ENCODE measurements at places on chromosomes 3 and 15. TPM values are rescaled to one million over a fixed set of nuclear protein-coding genes. Genes with fewer than 3 reads are reported as not detected.

DNA sequence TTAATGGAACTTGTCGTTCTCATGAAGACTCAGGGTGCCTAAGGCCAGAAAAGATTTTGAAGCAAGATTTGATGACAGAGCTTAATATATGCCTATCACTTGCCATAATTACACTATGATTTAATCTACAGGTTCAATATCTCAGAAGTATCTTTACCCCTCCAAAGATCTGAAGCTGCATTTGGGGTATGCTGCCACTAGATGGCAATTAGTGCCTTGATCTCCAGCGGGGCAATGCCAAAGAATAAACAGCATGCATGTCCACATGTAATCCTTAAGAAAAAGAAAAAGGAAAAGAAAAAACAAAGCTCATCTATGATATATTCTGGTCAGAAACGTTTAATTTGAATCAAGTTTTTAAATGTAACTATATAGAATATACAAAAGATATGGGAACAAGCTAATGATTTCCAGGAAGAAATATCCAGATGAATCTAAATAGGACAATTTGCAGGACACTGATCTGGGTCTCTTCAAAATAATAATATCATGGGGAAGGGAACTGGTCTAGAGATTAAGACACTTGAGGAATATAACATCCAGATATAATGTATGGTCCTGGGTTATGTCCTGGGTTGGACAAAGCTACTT lies 55.0 kb upstream of the SOX14 start:
- no peak overlapping the region for H3K4me3 ChIP-seq
- no peaks in the 10 kb centered on the region for H3K36me3 ChIP-seq
- H3K27me3 ChIP-seq, result no peaks in the 10 kb centered on the region
- no peak for DNase-seq
- no peaks in the 10 kb centered on the region for H3K4me1 ChIP-seq

GRCh38 chr3:184300378-184300720 lies 1.3 kb downstream of the PSMD2 start:
- no peaks in the 10 kb centered on the region for H3K27me3 ChIP-seq
- H3K27ac ChIP-seq, result no peak overlapping the region
- peaks cover 40% of the 10 kb centered on the region for H3K36me3 ChIP-seq
- H3K4me3 ChIP-seq, result no peak overlapping the region
- DNase-seq, result no peak

GRCh38 chr3:48428088-48428571 lies 1.8 kb downstream of the PLXNB1 start:
- H3K4me1 ChIP-seq, result peaks cover 73% of the 10 kb centered on the region
- H3K27ac ChIP-seq, result peak overlapping the region; percentile 91
- no peak for DNase-seq
- peak overlapping the region; percentile 47 for H3K4me3 ChIP-seq
- H3K36me3 ChIP-seq, result peaks cover 6% of the 10 kb centered on the region

DNA sequence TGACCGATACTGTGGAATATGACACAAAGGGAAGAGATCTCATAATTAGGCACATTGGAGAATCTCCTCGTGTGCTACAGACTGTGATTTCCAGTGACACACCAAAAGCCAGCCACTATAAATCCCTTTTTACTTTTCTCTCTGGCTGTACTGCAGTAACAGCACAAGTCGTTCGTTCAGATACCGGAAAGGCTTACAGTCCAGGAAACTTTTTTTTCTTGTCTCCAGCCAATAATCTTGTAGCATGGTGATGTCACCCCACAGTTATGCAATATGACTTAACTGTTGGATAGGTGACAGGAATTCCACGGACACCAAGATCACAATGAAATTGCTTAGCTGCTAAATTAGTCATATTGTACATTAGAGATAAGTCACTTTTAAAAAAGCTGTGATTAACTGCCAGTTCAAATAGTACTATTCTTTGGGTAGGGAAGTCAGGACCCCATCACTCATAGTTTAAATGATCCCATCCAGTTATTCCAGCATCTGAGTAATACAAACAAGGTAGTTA lies 36.3 kb upstream of the TSC22D2 start:
- no peaks in the 10 kb centered on the region for H3K36me3 ChIP-seq
- no peak for DNase-seq
- H3K27me3 ChIP-seq, result no peaks in the 10 kb centered on the region
- H3K27ac ChIP-seq, result peak overlapping the region; percentile 90
- peaks cover 5% of the 10 kb centered on the region for H3K4me1 ChIP-seq

DNA sequence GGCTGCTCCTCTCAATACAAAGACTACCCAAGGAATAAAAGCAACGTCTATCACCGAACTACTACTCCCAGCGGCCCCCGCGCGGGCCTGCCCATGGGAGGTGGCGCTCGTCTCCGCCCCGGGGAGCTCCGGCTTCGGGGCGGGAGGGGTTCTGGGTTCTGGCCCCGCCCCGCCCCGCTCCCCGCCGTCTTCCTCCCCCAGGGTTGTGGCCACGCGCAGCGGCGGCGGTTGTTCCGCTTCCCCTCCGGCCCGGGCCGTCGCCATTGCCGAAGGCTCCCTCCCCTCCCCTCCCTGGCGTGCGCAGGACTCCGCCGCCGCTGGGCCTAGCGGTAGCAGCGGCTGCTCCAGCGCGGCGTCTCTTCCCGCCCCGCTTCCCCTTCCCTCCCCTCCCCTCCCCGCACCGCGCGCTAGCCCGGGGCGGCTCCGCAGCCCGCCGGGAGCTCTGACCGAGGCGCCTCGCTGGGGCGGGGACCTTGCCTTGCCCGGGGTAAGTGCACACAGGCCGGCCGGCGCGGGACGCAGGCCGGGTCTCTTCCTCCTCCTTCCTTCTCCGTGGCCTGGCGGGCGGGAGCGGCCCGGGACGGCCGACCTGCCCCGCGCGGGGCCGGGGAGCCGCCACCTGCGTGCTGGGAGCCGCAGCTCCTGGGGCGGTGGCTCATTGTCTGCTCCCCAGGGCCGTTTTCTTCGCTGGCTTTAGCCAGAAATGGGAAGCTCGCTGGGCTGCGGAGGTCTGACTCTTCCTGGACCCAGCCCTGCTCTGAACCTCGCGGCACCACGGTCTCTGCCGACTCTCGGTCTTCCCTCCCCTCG lies at the start of gene PAK2:
Gene PAK2 (plus strand): TSS at position 187 of the 810 bp plus-strand sequence. CDS start 42,790 bp downstream, outside the sequence.
- H3K27ac ChIP-seq, result peak within 1 kb of the TSS; percentile 89
- peak within 1 kb of the TSS; percentile 65 for H3K4me3 ChIP-seq
- peak; percentile 96 for DNase-seq
- no peaks in the 10 kb centered on the region for H3K4me1 ChIP-seq
- no peaks in the 10 kb centered on the region for H3K36me3 ChIP-seq

GRCh38 chr15:57607570-57608000 lies 15.9 kb downstream of the MYZAP start:
- no peak overlapping the region for H3K4me3 ChIP-seq
- no peak for DNase-seq
- H3K36me3 ChIP-seq, result no peaks in the 10 kb centered on the region

- peaks cover 25% of the 10 kb centered on the region for H3K4me1 ChIP-seq
- no peak for DNase-seq
- H3K27ac ChIP-seq, result peak overlapping the region; percentile 3
- no peak overlapping the region for H3K4me3 ChIP-seq
- no peaks in the 10 kb centered on the region for H3K36me3 ChIP-seq
Observed at GRCh38 chr3:192884777-192885773, 32.6 kb downstream of the MB21D2 start.

- peaks cover 15% of the 10 kb centered on the region for H3K36me3 ChIP-seq
- no peak overlapping the region for H3K4me3 ChIP-seq
- peaks cover 10% of the 10 kb centered on the region for H3K4me1 ChIP-seq
- H3K27ac ChIP-seq, result no peak overlapping the region
Observed at GRCh38 chr3:111910806-111911205, 51.7 kb downstream of the PHLDB2 start.

DNA sequence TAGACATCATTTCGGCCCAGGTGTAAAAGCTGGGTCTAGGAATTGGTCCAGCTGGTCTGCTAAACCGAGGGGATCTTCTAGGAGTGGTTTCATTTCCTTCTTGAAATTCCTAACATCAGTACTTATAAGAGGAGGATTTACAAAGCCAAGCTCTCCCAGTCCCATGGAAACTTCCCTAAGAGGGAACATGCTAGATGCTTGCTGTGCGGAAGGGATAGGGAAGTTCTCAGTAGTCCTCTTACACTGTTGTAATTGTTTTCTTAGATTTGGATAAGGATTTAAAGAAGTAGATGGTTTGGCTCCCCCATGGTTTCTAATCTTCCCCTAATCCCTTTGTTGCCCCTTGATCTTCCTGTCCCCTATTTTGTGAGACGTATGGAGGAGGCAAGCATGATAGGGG lies 89.7 kb upstream of the XCR1 start:
- H3K27ac ChIP-seq, result no peak overlapping the region
- no peaks in the 10 kb centered on the region for H3K27me3 ChIP-seq
- DNase-seq, result no peak
- no peaks in the 10 kb centered on the region for H3K36me3 ChIP-seq
- no peak overlapping the region for H3K4me3 ChIP-seq

The PPP2R3A gene
- total RNA-seq, result 71.9 TPM

GRCh38 chr3:120163026-120163425 lies 68.8 kb upstream of the GSK3B start:
- no peak overlapping the region for H3K4me3 ChIP-seq
- H3K27me3 ChIP-seq, result no peaks in the 10 kb centered on the region
- H3K36me3 ChIP-seq, result no peaks in the 10 kb centered on the region
- no peak for DNase-seq

The CPNE9 gene
- total RNA-seq, result 0.16 TPM

The UBA3 gene
- total RNA-seq, result 63.1 TPM

DNA sequence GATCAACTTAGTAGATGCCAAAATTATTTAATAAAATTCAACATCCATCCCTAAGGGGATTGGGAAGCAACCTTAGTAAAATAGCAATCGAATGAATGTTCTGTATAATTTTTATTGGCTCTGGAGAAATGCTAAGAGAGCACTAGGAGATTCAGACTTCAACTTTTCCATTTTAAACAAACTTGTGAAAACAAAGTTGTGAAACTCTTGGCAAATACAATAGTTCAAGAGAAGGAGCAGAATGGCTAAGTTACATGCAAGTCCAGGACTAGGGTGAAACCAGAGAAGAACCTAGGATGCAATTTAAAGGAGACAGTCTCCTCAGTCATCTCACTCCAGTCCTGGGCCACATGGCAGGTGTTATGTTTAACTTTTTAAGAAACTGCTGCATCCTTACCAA lies 16.7 kb upstream of the ZNF280D start:
- H3K36me3 ChIP-seq, result no peaks in the 10 kb centered on the region
- DNase-seq, result no peak
- no peaks in the 10 kb centered on the region for H3K27me3 ChIP-seq
- H3K27ac ChIP-seq, result no peak overlapping the region

The XRN1 gene
- 45.6 TPM for total RNA-seq

GRCh38 chr15:88994286-88994685 lies 81.1 kb upstream of the MFGE8 start:
- H3K4me1 ChIP-seq, result no peaks in the 10 kb centered on the region
- no peak overlapping the region for H3K27ac ChIP-seq
- H3K4me3 ChIP-seq, result no peak overlapping the region
- H3K27me3 ChIP-seq, result no peaks in the 10 kb centered on the region
- DNase-seq, result no peak

DNA sequence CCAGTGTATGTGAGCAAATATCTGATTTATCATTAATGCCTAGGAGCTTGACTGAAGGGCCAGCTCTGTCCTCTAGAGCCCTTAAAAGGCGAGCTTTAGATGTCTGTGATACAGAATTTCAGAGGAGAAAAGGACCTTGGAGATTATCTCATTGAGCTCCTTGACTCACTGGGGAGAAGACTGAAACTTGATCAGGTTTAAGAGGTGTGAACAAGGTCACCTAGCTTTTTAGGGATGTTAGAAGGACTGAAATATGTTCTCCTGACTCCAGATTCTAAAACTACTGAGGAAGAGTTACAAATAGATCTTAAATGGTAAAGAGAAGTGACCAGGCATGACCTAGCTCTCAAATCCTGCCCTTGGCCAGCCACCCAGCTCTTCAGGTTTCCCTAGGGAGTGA lies 193.7 kb upstream of the BHLHE40 start:
- H3K27ac ChIP-seq, result no peak overlapping the region
- no peaks in the 10 kb centered on the region for H3K27me3 ChIP-seq
- no peak for DNase-seq
- no peak overlapping the region for H3K4me3 ChIP-seq
- peaks cover 16% of the 10 kb centered on the region for H3K36me3 ChIP-seq

DNA sequence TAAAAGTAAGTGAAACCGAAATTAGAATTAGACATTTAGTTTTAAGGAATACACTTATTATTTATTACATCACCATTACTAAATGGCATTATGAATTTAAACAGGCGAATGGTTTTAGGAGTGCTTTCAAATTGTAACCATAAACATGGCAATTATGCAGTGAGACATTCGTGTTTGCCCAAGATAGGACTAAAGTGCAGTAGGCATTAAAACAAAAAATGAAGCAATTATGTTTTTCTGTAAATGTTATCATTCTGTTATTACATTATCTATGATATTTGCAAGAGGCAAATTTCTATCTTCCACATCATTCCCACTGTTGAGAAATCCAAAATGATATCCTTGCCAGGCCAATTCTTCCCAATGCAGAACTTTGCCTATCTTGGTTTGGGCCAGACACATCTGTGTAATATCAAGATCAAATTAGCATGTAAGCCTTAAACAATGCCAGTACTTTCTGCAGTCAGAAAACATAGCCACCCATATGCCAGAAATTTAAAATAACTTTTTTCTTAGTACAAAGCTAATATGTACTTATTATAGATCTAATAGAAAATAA lies 156.9 kb downstream of the ATP8B4 start:
- no peaks in the 10 kb centered on the region for H3K27me3 ChIP-seq
- no peak overlapping the region for H3K4me3 ChIP-seq
- no peaks in the 10 kb centered on the region for H3K36me3 ChIP-seq

DNA sequence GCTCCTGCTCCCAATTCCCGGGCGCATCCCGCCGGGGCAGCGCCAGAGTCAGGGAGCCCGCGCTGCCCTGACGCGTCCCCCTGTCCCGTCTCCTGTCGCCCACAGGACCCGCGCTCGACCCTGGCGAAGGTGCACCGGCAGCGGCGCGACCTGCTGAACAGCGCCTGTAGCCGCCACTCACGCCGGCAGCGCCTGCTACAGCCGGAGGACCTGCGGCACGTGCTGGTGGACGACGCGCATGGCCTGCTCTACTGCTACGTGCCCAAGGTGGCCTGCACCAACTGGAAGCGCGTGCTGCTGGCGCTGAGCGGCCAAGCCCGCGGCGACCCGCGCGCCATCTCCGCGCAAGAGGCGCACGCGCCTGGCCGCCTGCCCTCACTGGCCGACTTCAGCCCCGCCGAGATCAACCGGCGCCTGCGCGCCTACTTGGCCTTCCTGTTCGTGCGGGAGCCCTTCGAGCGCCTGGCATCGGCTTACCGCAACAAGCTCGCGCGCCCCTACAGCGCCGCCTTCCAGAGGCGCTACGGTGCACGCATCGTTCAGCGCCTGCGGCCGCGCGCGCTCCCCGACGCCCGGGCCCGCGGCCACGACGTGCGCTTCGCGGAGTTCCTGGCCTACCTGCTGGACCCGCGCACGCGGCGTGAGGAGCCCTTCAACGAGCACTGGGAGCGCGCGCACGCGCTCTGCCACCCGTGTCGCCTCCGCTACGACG lies 16.9 kb downstream of the C3orf22 start:
- H3K4me3 ChIP-seq, result no peak overlapping the region
- peaks cover 3% of the 10 kb centered on the region for H3K4me1 ChIP-seq
- no peak overlapping the region for H3K27ac ChIP-seq
- peak; percentile 18 for DNase-seq
- H3K36me3 ChIP-seq, result no peaks in the 10 kb centered on the region

The NXPE3 gene
- 13.3 TPM for total RNA-seq

GRCh38 chr3:86427343-86427742 lies 563.6 kb downstream of the VGLL3 start:
- no peak overlapping the region for H3K4me3 ChIP-seq
- H3K27me3 ChIP-seq, result no peaks in the 10 kb centered on the region
- no peaks in the 10 kb centered on the region for H3K4me1 ChIP-seq
- no peak for DNase-seq
- no peaks in the 10 kb centered on the region for H3K36me3 ChIP-seq
- H3K27ac ChIP-seq, result no peak overlapping the region

The ARL13B gene
- total RNA-seq, result 12.5 TPM

- no peaks in the 10 kb centered on the region for H3K36me3 ChIP-seq
- no peak for DNase-seq
- H3K27ac ChIP-seq, result no peak overlapping the region
- no peak overlapping the region for H3K4me3 ChIP-seq
- no peaks in the 10 kb centered on the region for H3K27me3 ChIP-seq
Observed at GRCh38 chr15:47334805-47335535, 382.3 kb upstream of the SEMA6D start.

Data from kidney (tissue), 22 donors.